GM04504 (cell line): ENCODE measurements at places on chromosomes 4 and X.

- no peak for DNase-seq
These were observed 1047.9 kb downstream of the RPA4 start for GRCh38 chrX:97931586-97931985.

DNA sequence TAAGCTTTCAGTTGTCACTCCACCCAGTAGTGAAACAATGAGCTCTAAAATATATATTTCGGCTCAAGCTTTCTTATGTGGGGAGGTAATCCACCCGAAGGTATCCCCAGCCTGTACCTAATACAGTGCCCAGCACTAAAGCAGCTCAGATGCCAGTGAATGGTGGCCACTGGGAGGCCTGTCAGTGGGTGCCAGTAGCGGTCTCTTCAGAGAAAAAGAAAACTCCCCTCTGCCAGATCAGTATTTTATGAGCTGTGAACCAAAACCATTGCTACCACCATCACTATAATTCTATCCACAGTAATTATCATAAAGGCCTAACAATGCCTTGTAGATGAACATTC, 835 bp upstream of the NFKB1 start:
- no peak for DNase-seq

DNA sequence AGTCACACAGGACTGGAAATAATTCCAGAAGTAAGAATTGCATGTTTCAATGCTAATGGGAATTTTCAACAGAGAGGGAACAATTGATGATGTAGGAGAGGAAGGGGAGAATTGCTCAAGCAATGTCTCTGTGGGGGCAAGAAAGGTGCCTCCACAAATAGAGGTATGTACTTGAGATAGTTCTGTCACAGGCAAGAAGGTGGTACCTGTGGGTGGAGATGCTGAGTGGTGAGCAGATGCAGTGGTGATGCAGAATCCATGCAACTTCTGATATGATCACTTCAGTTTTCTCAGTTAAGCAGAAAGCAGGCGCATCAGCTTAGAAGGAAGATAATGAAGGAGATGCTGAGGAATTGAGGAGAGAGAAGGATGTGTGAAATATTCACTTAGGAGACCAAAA, 55.1 kb upstream of the SEC24B start:
- DNase-seq = no peak

- DNase-seq = no peak
These were observed 214.9 kb downstream of the GASK1B start for GRCh38 chr4:157957905-157958304.
